Effector CD8-positive, alpha-beta T cell (primary cell): ENCODE measurements at places on chromosomes 5 and 9.

- no peak for DNase-seq
These were observed 45.7 kb downstream of the DPYSL3 start for GRCh38 chr5:147464211-147464610.

GRCh38 chr5:139588962-139589361 lies 27.8 kb downstream of the UBE2D2 start:
- no peak for DNase-seq

DNA sequence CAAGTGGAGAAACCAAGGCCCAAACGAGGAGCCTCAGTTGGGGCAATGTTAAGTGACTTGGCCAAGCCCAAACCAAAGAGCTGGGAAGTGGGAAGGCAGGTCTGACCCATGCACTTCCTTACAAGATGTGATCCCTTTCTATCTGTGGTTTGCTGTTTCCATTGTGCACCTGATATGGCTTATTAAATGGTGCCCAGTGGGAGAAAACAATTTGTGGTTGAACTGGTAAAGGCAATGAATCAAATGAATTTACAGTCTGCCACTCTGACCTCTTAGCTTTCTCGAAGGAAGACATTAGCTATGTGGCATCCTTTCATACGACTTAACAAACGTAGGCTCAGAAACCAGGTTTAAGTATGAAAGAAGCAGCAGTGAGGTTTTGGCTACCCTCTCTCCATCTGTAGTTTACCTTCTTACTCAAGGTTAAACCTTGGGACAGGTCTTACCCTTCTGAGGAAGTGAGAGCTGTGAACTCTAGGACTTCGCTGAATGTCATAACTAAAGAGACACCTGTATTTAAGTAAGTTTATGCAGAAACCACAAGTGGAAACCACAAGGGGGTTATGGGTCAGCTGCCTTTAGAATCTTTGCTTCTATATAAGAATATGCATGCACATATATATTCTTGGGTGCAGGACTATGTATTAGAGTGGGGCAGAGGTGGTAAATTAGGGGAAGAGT lies 100.5 kb upstream of the SPATA31D4 start:
- DNase-seq, result no peak

DNA sequence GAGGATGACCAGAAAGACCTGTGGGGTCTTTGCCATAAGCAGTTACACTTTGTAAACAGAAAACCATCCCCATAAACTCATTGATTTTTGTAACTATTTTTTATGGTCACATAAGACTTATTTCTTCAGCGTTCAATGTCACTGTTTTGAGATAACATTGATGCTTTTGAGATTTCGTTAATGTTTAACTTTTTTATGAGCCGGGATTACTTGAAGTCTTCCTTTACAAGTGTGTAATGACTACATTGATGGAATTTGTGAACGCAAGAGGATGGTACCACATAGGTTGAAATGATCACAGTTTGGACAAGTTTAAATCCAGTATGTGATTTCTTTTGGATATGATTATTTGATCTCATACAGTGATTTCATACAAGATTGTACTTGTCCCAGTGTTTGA lies 1.8 kb downstream of the SLC12A2 start:
- DNase-seq, result no peak

- no peak for DNase-seq
These were observed 394.6 kb downstream of the ELAVL2 start for GRCh38 chr9:23431459-23431858.
